ENCODE measurements at places on chromosomes 1 and 21.

DNA sequence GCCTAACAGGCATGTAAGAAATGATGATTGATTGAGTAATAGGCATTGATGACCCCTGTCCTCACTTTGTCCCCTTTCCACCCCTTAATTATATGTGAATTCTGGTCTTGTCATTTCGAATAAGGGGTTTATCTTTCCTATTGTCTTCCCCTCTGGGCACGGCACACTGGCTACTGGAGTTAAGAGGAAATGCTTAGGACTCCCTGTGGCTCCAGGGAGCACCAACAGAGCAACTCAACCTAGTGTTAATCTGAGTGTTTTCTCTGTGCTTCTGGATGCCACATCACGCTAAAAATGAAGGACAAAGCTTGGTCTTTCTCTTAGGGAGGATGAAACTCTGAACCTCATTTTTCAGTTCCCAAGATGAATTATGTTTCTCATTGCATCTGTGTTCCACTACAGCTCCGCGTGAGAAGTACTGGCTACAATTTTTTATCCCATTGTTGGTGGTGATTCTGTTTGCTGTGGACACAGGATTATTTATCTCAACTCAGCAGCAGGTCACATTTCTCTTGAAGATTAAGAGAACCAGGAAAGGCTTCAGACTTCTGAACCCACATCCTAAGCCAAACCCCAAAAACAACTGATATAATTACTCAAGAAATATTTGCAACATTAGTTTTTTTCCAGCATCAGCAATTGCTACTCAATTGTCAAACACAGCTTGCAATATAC is 5.3 kb downstream of the FCER1A start:
- DNase-seq: no peak

DNA sequence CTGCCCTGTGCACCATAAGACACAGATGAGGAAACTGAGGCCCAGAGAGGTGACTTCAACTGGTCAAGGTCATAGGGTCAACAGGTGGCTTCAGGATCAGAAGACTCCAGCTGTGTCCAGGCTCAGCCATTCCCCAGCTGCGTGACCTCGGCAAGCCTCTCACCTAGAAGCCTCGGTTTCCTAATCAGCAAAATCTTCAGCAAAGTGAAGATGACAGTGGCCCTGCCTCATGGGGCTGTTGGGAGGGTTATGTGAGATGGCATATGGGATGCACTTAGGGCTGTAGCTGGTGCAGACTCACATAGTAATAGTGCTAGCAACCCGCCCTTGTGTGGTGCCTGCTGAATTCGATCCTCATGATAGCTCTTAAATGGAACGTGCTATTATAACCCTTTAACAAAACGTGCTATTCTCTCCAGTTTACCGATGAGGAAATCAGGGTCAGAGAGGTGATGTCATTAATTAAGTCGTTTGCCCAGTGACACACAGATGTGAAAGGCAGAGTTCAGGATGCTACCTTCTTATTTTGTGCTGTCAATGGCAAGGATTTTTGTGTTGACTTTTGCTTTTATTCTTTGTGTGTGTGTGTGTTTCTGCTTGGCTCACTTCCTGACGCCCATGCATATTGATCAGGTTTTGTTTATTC is 472.9 kb downstream of the MATN1 start:
- no peak for DNase-seq

DNA sequence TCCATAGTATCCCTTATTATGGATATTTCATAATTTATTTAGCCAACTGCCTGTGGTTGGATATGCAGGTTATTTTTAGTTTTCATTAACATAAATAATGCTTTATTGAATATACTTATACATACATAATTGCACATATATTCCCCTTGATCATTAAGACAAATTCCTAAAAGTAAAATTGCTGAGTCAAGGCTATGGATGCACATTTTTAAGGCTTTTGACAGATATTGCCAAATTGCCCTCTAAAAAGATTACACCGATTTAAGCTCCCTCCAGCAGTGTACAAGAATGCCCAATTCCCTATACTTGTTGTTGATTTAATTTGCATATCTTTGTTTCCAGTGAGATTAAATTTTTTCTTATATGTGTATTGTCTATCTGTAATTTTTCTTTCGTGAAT is 176.7 kb downstream of the C1orf94 start:
- no peak for DNase-seq

DNA sequence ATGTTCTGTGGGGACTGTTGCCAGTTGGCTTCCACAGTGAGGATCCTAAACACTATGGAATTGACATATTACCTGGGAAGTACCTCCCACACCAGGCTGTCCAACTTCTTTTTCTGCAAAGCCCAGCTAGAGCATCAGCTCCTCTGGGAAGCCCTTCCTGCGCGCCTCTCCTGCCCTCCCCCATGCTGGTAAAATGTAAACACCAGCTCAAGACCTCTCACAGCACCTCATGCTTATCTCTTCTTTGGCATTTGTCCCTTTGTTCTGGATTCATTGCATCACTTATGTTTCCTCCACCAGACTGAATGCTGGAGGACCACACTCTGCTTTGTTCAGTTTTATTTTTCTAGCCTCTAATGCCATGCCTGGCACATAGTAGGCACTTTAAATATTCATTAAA is 172.1 kb downstream of the HHAT start:
- no peak for DNase-seq

GRCh38 chr21:45096217-45096616 is 21.8 kb downstream of the ADARB1 start:
- DNase-seq: no peak

DNA sequence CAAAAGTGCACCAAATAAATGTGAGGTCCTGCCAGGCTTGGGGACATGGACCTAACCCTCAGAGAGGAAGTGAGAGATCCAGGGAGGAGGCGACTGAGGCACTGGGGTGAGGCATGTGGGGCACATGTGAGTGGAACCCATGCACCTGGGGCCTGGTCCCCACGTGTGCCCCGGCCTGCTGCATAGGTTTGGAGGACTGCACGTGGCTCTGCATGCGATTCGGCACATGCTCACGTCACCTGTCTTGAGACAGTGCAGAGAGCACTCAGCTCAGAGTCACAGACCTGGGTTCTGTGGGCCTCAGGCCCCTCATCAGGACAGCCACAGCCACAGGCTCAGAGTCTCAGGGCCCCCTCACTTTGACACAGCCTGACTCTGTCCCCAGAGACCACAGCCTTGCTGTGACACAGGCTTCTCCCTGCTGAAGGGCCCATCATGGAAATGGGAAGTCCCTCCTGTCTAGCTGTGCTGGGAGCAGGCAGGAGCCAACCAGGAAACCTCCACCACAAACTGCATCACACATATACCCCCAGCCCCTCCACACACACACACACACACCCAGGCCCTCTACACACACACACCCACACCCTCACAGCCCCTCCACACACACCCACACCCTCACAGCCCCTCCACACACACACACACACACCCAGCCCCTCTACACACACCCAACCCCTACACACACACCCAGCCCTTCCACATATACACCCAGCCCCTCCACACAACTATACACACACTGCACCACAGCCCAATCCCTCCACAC is 48.2 kb downstream of the SLC9A1 start:
- no peak for DNase-seq

GRCh38 chr1:228833911-228834688 is 98.8 kb downstream of the RHOU start:
- no peak for DNase-seq

DNA sequence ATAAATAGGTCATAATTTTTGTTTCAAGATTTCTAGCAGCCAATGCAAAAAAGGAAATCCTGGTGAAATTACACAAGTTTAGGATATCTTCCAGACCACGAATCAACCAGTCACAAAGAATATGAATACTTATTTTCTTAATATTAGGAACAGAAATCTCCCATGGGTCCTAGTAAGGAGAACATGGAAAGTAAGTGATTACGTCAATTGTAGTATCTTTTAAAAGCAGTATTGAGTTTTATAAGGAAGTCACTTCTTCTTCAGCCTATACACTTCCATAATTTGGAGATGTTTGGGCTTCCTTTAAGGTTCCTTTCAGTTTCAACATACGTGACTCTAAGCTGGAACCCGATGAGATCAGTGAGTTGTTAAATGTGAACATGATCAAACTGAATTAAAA is 534.5 kb downstream of the USP25 start:
- no peak for DNase-seq

GRCh38 chr1:10195570-10195969 is 14.8 kb upstream of the KIF1B start:
- DNase-seq: no peak

DNA sequence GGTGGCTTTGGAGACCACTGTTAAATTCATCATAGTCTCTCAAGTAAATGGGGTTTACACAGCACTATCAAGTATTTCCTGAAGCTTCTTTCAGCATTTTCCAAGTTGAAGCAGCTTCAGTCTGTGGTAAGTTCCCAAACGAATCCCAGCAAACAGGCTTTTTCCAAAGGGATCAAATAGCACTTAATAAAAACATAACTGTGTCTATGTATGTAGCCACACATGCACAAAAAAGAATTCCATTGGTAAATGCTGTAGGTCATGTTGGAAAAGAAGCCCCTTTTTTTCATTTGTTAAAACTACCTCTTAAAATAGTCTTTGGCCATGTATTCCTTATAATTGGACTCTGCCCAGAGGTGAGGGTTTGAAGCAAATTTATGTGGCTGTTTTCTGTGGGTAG is 69.8 kb downstream of the HHAT start:
- DNase-seq: no peak
